ENCODE measurements at places on chromosomes 12 and 14.

DNA sequence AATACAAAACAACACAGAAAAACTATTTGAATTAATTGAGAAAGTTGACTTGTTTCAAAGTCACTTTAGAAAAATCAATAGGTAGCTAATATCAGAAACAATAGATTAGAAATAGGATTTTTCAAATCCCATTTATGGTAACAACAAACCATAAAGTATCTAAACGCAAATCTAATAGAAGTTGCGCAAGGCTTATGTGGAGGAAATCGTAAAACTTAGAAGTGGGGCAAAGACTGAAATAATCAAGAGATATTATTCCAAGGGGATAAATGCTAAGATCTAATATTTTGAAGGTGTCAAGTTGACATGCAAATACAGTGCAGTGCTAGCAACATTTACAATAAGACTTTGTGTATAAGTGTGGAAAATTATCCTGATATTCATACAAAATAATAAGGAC lies 87.2 kb downstream of the TRHDE start:
- DNase-seq: no peak

DNA sequence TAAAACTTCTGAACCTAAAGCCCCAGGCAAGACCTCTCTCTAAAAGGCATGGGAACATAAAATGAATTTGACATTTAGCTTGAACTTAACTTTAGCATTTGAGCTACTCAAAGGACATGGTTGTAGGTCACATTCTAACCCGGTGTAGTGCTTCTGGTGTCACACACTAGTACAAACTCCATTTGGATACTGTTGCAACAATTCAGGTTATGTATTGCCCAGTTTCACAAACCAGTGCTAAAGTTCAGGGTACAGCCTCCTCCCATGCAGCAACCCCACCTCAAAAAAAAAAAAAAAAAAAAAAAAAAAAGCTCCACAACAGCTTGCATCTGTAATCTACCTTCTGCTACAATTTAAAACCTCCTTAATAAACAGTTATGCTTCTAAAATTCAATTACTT lies 7.8 kb downstream of the PPTC7 start:
- no peak for DNase-seq

GRCh38 chr14:60819575-60819974 lies 85.0 kb downstream of the MNAT1 start:
- no peak for DNase-seq

GRCh38 chr12:130977046-130977742 lies 23.5 kb downstream of the ADGRD1 start:
- DNase-seq: no peak

- no peak for DNase-seq
Measured at GRCh38 chr12:114858388-114859146, 174.6 kb upstream of the TBX3 start.

DNA sequence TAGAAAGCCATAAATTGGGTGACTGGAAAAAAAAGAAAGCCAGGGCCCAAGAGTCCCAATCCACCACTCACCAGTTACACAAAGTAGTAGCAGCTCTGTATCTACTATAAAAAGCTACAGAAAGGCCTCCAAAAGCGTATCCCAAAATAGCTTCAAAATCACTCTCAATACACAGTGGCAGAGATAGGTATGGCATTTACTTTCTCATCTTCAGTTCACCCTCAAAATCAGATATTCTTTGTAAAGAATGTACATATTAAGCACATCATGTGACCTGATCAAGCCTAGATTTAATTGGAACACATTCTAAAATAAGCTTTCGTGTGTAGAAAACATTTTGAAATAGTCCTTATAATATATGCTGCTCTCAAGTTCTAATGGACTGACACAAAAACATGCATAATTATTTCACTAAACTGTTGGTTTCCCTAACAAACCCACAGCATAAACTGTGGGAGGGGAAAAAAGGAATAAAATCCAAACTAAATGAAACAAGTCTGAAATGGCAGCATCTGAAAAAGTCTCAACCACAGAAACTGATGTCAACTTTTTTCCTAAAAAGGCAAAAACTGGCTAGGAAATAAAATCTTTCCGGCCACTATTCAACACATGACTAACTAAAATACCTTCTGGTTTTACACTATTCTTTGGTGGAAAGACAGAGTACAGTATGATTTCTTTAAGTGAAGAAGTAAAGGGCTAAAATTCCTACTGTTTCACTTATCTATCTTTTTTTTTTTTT lies 25.9 kb downstream of the UBE2N start:
- no peak for DNase-seq

DNA sequence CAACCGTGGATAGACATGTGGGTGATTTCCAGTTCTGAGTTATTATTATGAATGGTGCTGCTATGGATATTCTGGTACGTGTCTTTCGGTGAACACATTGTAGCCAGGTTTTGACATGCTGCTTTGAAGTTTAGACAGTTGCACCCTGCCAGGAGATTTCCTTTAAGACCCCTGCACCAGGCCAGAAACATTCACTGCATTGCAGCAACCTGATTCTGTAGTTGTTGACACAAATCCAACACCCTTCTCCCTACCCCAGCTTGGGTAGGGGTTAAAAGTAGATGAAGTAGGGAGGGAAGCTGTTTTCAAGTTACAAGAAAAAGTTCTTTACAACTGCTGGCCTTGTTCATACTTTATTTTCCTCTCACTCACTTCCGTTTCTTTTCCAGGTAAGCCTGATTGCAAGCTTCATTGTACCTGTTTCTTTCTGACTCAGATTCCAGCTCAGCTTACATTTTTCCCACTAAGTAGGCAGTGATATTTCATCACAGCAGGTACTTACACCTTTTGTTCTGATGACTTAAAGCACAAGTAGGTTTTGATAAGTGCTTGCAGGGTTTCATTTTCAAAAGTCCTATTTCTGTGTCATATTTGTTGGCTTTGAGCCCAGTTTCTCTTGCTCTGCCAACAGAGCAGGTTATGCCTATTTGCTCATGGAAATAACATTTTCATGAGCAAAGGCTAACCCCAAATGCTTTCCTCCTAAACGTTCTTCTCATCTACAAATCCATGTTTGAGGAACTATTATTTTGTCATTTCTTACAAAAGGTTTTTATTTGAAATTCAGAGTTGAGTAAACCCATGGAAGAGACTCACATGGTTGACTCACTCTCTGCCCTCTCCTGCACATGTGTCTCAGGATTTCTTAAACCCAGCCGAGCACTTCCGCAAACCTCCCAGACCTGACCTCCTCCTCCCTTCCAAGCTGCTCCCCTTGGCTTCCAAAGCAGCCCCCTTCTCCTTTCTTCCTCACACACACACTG lies 12.1 kb upstream of the LTA4H start:
- DNase-seq: no peak

DNA sequence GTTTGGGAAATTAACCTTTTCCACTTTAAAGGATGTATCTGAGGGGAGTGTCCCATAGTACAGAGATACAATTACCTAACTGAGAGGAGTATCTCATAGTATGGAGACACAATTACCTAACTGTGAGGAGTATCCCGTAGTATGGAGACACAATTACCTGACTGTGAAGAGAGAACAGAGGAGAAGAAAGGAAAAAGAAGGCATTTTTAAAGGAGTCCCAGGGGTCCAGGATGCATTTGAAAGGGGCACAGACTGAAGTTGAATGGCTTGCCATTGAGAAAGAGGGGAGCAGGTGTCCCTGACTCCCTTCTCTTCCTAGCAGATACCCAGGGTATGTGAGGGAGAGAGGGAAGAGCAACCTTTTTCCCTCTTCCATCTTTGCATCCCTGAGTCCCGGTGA lies 17.9 kb downstream of the KLRF2 start:
- DNase-seq: no peak

DNA sequence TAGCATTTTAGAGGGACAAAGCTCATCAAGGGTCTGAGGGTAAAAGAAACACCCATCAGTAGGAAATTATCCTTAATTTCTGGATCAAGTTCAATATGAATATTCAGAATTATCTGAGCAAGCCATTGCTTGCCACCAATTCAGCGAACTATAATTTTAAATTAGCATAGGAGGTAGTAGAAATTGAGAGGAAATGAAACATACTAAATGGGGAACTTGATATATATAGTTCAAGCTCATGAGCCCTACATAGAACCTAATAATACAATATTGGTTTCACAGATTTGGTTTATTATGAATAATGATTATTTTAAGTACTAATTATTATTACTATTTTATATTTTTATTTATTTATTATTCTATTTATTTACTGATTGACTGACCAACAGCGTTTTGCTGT lies 42.1 kb upstream of the GXYLT1 start:
- no peak for DNase-seq

GRCh38 chr14:67579636-67580035 lies 20.4 kb downstream of the PIGH start:
- DNase-seq: no peak

GRCh38 chr14:81329640-81330381 lies 70.3 kb downstream of the STON2 start:
- no peak for DNase-seq

- no peak for DNase-seq
Measured at GRCh38 chr12:122480753-122481152, 20.0 kb downstream of the ZCCHC8 start.

- DNase-seq: no peak
Measured at GRCh38 chr14:90386321-90386720, 10.5 kb upstream of the CALM1 start.

DNA sequence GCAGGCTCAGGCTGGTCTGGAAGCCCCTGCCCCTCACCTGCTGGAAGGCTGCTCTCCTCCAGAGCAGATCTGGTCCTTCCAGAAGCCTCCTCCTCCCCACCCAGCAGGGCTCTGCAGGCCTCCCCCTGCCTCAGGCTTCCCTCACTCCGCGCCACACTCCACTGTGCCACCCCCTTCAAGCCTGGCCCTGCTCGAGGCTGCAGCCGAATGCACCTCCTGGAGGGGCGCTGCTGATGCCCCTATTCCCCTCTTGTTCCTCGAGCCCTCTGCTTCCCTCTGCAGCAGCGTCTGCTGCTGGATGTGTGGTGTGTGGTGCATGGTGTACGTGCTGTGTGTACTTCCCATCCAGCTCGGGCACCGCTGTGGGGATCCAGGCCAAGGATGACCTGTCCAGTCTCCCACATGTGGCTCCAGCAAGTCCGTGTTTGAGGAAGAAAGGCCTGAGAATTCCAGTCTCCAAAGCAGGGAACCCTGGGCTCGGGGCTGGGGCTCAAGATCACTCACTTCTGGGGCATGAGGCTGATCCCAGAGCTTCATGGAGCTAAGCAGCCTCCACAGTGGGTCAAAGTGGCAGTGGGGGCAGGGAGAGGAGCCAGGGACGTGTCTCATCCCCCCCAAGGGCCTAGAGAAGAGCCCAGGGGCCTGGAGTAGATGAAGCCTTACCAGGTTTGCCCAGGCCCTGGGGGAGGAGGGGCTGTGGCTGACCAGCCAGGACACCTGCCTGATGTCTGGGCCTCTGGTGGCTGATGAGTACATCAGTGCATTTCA lies 136.0 kb upstream of the C14orf180 start:
- no peak for DNase-seq

DNA sequence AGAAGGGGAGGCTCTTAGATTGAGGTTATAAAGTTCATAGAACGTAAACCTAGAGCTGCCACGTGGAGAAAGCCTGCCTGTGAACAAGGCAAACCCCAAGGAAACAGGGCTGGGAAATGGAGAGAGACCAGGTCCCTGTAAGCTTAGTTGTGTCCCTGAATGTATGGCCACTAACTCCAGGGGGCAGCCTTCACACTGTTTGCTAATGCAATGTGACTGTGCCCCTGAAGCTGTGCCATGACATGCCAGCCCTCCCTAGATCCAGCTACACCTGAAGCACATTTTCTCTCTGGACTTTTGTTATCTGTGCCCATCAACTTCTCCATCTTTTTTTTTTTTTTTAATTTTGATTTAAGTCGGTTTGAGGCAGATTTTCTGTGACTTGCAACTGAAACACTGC lies 60.6 kb upstream of the TMCC3 start:
- no peak for DNase-seq

DNA sequence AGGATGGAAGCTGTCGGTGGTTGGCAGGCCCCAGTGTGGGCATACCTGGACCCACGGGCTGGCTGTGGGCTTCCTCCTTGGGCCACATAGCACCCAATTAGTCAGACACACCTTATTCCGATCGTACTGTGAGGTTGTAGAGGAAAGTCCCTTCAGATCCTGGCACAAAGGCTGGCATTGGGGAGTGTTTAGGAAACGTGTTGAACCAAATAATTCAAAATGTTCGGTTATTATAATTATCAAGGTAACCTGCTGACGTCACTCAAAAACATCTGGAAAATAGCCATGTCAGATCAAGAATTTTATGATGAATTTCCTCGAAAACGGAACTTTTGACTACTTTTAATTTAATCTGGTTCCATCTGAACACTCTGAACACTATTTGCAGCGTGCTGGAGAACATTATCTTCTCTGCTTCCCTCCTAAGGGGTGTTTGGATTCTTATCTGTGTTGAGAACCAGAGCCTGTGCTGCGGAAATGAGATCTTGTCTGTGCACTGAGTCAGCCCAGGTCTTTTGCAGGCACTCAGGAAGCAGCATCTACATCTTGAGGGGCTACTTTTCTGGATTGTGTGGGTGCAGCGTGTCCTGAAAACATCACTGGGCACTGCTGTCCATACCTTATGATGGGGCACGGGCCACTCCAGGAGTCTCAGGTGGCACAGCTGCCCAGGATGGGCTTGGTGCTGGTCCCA lies 100.3 kb downstream of the SLC25A47 start:
- DNase-seq: no peak

GRCh38 chr12:88313554-88313953 lies 171.4 kb downstream of the TMTC3 start:
- DNase-seq: no peak

DNA sequence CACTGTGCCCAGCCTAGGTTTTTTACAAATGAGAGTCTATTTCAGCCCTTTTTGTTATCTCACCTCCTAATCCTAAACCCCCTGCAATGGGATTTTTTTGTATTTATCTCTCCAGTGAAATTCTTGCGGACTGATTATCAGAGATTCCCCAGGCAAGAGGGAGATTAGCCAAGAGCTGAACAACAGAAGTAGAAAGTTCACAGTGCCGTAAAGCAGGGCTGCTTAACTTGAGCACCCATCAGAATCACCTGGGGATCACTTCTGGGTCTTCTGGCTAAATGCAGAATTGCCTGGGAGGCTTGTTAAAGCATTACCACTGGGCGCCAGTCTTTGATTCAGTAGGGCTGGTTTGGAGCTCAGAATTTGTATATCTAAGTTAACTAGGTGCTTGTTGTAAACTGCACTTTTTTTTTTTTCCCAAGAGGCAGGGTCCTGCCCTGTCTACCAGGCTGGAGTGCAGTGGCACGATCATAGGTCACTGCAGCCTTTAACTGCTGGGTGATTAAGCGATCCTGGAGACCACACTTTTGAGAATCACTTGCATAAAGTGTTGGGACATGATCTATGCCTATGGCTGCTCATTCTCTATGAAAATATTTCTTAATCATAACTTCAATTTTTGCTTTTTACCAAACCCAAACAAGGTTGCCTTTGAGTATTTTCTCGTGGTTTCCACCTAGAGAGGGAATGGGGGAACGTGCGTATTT lies 1.1 kb upstream of the DPPA3 start:
- no peak for DNase-seq

- DNase-seq: no peak
Measured at GRCh38 chr12:69553628-69554248, 31.5 kb upstream of the CCT2 start.

Measured in stimulated activated CD8-positive, alpha-beta memory T cell treated with anti-CD3 and anti-CD28 coated beads, Interleukin-7, amount 100 ng/mL, for 1 hour (primary cell).